ENCODE measurements at places on chromosomes 3 and 15.

DNA sequence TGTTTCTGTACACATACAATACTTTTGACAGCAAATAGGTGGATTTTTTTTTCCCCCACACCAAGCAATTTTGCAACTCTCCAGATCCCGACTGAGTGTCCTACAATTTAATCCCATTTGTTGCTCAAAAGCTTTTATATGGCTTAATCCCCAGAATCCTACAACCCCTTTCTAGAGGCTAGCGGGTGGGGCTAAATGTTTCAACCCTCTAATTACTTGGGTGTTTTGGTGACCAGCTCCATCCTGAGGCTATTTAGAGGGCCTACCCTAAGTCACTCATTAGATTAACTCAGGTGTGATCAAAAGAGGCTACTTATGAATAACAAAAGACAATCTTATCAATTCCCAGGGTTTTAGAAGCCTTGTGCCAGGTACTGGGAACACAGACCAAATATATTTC lies 21.0 kb upstream of the FBXL2 start:
- DNase-seq, result no peak
- H3K4me1 ChIP-seq, result no peaks in the 10 kb centered on the region
- H3K27me3 ChIP-seq, result no peaks in the 10 kb centered on the region
- H3K4me3 ChIP-seq, result no peak overlapping the region

- no peak overlapping the region for H3K4me3 ChIP-seq
- H3K36me3 ChIP-seq, result no peaks in the 10 kb centered on the region
- peaks cover 35% of the 10 kb centered on the region for H3K4me1 ChIP-seq
- no peak for DNase-seq
Measured at GRCh38 chr15:90838139-90838538, 30.2 kb upstream of the FURIN start.

- H3K36me3 ChIP-seq, result no peaks in the 10 kb centered on the region
- no peaks in the 10 kb centered on the region for H3K4me1 ChIP-seq
- H3K27ac ChIP-seq, result no peak overlapping the region
- no peak overlapping the region for H3K4me3 ChIP-seq
Measured at GRCh38 chr3:64612082-64612860, 75.5 kb downstream of the ADAMTS9 start.

DNA sequence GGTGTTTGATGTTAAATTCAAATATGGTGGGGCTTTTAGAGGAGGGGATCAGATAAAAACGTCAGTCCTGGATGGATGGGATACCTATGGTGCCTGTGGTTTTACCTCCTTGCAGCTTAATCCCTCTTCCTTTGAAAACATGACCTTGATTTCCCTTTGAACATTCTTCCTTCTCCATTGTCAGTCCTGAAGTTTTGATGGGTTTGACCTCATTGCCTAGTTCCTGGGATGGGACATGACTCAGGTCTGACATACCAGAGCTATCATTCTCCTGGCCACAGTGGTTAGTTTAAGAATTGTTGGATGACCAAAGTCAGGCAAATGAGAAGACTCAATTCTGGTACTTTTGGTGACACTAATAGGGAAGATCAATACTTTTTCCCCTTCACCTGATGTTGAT lies 87.2 kb downstream of the PRICKLE2 start:
- no peak for DNase-seq
- H3K27me3 ChIP-seq, result no peaks in the 10 kb centered on the region
- H3K36me3 ChIP-seq, result no peaks in the 10 kb centered on the region
- no peak overlapping the region for H3K4me3 ChIP-seq

DNA sequence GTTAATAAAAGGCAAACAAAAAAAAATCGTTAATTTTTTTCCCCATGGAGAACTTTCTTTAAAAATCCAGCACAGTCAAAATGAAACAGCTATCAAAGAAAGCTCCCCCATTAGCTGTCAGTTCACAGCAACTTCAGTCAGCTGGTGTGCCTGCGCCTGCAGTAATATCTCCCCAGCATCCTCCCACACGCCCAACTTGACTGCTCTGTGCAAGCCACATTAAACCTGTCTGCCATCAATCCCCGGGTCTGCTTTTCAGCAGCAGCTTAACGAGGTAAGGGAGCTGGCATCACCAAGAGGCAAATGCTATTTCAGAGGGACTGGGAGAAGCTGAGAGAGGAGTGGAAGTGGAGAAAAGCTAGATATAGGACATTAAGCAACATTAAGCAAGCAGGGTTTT lies 337.5 kb downstream of the GAP43 start:
- no peak overlapping the region for H3K27ac ChIP-seq
- H3K4me3 ChIP-seq, result no peak overlapping the region
- no peak for DNase-seq
- no peaks in the 10 kb centered on the region for H3K27me3 ChIP-seq
- H3K4me1 ChIP-seq, result no peaks in the 10 kb centered on the region

DNA sequence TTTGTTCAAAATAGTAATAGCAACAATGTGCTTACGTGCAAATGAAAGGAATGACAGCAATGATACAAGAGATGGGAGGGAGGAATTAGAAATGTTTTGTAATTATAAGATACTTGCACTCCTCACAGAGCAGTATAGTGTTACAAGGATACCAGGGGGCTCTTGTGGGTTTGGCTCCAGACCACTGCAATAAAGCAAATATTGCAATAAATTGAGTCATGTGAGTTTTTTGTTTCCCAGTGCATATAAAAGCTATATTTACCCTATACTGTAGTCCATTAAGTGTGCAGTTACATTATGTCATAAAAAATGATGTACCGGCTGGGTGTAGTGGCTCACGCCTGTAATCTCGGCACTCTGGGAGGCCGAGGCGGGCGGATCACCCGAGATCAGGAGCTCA lies 864.3 kb downstream of the NSUN3 start:
- H3K4me1 ChIP-seq, result 0 out of 2 replicates have a peak, but pooled peaks cover 6% of the 10 kb centered on the region
- no peak overlapping the region for H3K27ac ChIP-seq
- no peaks in the 10 kb centered on the region for H3K36me3 ChIP-seq
- H3K4me3 ChIP-seq, result no peak overlapping the region
- DNase-seq, result no peak
- no peaks in the 10 kb centered on the region for H3K27me3 ChIP-seq

GRCh38 chr3:62636235-62636826 lies 238.9 kb downstream of the CADPS start:
- H3K4me1 ChIP-seq, result peaks cover 9% of the 10 kb centered on the region
- H3K27ac ChIP-seq, result no peak overlapping the region
- H3K27me3 ChIP-seq, result no peaks in the 10 kb centered on the region

GRCh38 chr3:179324270-179324754 lies 1.5 kb downstream of the ZNF639 start:
- peaks cover 22% of the 10 kb centered on the region for H3K4me1 ChIP-seq
- no peak overlapping the region for H3K27ac ChIP-seq

- DNase-seq, result no peak
- no peaks in the 10 kb centered on the region for H3K4me1 ChIP-seq
- H3K27me3 ChIP-seq, result no peaks in the 10 kb centered on the region
- H3K36me3 ChIP-seq, result no peaks in the 10 kb centered on the region
- no peak overlapping the region for H3K27ac ChIP-seq
- no peak overlapping the region for H3K4me3 ChIP-seq
Measured at GRCh38 chr3:14209581-14210289, 31.1 kb downstream of the LSM3 start.

DNA sequence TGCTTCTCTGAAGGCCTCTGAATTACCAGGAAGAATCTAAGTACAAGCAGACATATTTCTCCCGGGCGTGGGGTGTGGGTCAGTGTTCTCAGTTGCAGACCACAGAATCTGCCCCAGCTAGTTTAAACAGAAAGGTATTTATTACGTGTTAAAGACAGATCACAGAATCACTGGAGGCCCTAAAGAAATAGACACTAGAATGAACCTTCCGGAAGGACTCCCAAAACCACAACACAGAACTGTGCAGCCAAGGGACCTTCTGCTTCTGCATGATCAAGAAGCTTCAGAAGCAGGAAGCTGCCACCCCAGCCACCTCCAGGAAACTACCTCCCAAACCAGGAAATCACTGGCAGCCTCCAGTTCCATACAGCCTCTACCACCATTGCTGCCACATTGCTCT lies 32.7 kb upstream of the ZFAND6 start:
- no peak overlapping the region for H3K4me3 ChIP-seq
- H3K27me3 ChIP-seq, result no peaks in the 10 kb centered on the region
- no peak overlapping the region for H3K27ac ChIP-seq

DNA sequence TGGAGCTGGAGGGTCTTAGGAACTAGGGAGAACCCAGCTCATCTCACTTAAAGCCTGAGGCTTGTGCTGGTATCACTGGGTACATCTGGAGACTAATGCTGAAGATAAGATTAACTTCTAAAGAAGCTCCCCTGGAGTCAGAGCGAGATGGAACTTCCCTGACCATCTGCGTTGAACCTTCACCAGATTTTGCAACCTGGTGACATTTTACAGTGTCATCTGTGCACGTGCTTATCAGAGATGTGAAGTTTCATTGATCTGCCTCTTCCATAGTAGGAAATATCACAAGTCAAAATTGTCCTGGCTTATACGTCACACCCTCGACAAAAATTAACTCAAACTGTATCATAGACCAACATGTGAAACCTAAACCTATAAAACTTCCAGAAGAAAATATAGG lies 395.5 kb downstream of the SHQ1 start:
- H3K27ac ChIP-seq, result no peak overlapping the region
- no peaks in the 10 kb centered on the region for H3K36me3 ChIP-seq
- no peak for DNase-seq
- H3K4me3 ChIP-seq, result no peak overlapping the region
- peaks cover 16% of the 10 kb centered on the region for H3K27me3 ChIP-seq
- H3K4me1 ChIP-seq, result peaks cover 7% of the 10 kb centered on the region

DNA sequence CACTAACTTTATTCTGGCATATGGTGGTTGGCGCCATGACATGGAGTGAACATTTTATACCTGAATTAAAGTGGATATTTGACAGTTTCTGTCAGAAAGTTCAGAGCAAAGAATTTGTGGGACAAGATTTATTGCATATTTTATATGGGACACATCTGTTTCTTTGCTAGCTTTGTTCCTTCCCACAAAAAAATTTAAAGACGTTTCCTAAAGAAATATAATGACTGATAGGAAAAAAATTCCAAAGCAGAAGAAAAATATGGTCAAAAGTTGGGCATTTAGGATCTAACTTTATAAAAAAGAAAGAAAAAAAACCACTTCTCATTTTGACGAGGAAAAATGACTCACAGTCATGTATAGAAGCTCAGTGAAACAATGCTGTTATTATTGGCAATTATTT lies 101.6 kb downstream of the GREM1 start:
- H3K36me3 ChIP-seq, result no peaks in the 10 kb centered on the region
- no peak for DNase-seq
- no peaks in the 10 kb centered on the region for H3K4me1 ChIP-seq
- no peaks in the 10 kb centered on the region for H3K27me3 ChIP-seq

DNA sequence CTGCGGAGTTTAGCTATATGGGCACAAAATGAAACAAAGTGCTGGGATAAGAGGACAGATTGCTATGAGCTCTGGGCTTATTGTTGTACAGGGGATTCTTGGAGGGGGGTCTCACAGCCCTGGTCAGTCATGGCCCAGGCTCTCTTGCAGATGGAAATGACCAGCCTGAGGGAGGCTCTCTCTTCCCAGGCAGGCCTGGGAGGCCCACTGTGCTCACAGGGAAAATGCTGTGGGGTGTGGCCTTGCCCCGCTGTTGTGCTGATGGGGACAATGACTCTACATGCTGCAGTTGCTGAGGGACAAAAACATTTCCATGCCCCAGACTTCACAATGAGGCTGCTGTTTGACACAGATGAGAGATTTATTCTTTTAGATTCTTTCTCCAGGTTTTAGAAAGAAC lies 202.2 kb downstream of the KLF13 start:
- no peak overlapping the region for H3K27ac ChIP-seq
- H3K27me3 ChIP-seq, result no peaks in the 10 kb centered on the region
- no peak overlapping the region for H3K4me3 ChIP-seq
- H3K36me3 ChIP-seq, result no peaks in the 10 kb centered on the region
- peaks cover 6% of the 10 kb centered on the region for H3K4me1 ChIP-seq

- H3K27me3 ChIP-seq, result no peaks in the 10 kb centered on the region
- no peaks in the 10 kb centered on the region for H3K4me1 ChIP-seq
- no peak overlapping the region for H3K4me3 ChIP-seq
- no peaks in the 10 kb centered on the region for H3K36me3 ChIP-seq
- no peak for DNase-seq
Measured at GRCh38 chr15:58962136-58962535, 25.3 kb upstream of the RNF111 start.

DNA sequence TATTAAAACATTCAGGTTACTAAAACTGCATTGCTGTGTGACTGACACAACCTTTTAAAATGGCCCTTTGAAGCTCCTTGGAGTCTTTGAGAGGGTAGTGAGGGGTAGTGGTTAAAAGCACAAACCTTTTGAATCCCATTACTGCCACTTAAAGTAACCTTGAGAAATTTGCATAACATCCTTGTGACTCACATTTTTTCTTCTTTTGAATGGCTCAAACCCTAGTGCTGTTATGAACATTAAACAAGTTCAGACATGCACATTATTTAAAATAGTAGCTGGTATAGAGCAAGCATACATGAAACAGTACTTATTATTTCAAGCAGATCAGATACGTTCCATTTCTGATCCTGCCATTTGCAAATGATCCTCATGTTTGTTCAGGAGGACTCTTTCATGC lies 3.7 kb upstream of the CLDN1 start:
- peaks cover 33% of the 10 kb centered on the region for H3K4me1 ChIP-seq
- no peak overlapping the region for H3K27ac ChIP-seq

- peak within 1 kb of the TSS; percentile 98 for H3K27ac ChIP-seq
- H3K4me1 ChIP-seq, result peaks cover 40% of the 10 kb centered on the region
- no peaks in the 10 kb centered on the region for H3K27me3 ChIP-seq
Measured at GRCh38 chr3:47164007-47164881, at the start of gene SETD2. Gene SETD2, minus strand, starts transcription at chr3:47164113. Its CDS starts 189 bp downstream, at chr3:47163924.

GRCh38 chr3:145489011-145489410 lies 672.0 kb downstream of the PLOD2 start:
- H3K27me3 ChIP-seq, result no peaks in the 10 kb centered on the region
- DNase-seq, result no peak
- H3K4me1 ChIP-seq, result peaks cover 14% of the 10 kb centered on the region
- no peak overlapping the region for H3K27ac ChIP-seq
- no peaks in the 10 kb centered on the region for H3K36me3 ChIP-seq

DNA sequence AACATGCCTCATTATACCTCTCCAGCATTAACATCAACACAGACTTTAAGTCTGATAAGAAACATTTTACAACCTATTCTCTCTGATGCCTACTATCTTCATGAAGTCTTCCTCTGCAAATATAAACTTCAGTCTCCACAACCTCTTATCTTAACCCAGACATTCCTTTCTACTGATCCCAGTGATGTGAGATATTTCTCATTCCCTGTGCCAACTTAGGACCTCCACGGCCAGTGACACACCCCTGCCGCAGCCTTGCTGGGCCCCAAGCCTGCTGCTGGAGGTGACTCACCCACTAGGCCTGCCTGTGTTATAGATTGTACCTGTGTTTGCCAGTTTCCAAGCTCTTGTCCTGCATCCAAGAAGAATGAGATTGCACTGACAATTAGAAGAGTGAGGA lies 734.5 kb upstream of the CADM2 start:
- no peak for DNase-seq
- H3K36me3 ChIP-seq, result peaks cover 21% of the 10 kb centered on the region
- no peak overlapping the region for H3K27ac ChIP-seq
- H3K4me1 ChIP-seq, result no peaks in the 10 kb centered on the region
- H3K27me3 ChIP-seq, result no peaks in the 10 kb centered on the region

GRCh38 chr3:73098873-73099272 lies 37.4 kb downstream of the EBLN2 start:
- H3K4me3 ChIP-seq, result no peak overlapping the region
- peaks cover 13% of the 10 kb centered on the region for H3K4me1 ChIP-seq
- no peak overlapping the region for H3K27ac ChIP-seq
- H3K36me3 ChIP-seq, result no peaks in the 10 kb centered on the region
- no peaks in the 10 kb centered on the region for H3K27me3 ChIP-seq
